Activated T-helper 1 cell treated with anti-CD3 and anti-CD28 coated beads, Interleukin-2, amount 50 U/mL, for 16 hours (primary cell): ENCODE measurements at places on chromosomes 12 and 14.

DNA sequence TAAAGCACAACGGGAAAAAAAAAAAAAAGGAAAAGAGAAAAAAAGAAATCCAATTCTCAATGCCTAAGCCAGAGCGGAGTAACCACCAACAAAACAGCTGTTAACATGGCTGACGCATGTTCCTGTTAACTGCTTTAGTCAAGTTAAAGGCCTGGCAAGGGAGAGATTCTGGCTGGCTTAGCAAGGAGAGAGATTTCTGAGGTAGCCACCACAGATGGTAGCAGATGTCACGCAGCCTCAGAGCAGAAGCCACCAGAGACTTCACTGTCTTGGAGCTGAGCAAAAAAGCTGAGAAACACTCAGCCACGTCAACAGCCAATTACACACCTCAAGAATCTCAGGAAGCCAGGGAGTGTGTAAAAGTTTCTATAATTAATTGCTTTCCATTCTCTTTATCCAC, 87.1 kb downstream of the TMCC3 start:
- DNase-seq, result no peak

GRCh38 chr12:114136631-114137030, 170.5 kb upstream of the RBM19 start:
- no peak for DNase-seq

DNA sequence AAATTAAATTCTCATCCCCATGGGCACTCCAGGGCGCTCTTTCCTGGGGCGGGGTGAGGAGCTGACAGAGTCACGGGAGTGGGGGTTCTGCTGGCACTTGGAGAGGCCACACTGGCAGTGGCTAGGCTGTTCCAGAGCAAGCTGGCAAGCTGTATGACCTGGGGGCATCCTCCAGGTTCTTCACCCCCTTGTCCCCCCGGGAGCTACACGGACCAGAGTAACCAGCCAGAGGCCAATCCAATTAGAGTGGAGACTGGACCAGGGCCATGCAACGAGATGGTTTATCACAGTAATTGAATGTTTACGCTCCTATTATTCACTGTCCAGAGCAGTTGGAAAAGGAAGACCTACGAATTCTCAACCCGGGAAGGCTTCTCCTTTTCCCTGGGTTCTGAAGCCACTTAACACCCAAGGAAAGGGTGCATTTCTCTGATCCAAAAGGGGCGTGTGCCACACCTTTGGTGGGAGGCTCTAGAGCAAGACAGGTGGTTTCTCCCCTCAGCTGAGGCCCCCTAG, 43.8 kb upstream of the PNMA1 start:
- no peak for DNase-seq

DNA sequence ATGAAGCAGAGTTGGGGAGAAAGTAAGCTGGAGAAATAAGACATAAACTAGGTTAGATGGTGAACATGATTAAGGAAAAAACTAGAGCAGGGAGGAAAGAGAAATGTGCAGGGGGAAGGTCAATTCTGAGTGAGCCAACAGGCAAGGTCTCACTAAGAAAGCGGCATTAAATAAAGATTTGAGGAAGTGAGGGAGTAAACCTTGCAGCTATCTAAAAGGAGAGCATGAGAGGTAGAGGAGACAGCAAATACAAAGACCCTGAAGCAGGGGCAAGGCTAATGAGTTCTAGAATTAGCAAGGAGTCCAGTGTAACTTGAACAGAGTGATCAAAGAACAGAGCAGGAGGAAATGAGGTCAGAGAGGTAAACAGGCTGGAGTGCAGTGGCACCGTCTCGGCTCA, 4.4 kb upstream of the SOCS2 start:
- no peak for DNase-seq

DNA sequence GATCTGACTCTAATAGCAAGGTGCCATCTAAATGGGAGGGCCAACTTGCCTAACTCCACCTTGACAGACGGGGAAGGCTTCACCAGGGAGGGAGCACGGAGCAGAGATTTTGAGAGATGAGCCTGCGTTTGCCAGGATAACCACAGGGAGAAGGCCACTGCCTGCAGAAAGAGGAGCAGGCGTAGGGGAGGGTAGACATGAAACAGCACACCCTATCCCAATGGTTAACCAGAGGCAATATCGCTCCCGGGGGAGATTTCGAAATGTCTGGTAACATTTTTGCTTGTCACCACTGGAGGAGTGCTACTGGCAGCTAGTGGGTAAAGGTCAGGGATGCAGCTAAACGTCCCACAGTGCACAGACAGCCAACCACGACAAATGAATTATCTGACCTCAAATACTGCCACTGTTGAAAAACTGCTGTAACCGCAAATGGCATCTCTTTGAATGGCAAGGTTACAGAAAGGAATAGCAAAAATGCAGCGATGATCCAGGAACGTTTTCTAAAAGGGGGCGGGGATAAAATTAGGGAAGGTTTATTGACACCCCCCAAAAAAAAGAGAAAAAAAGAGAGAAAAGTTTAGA, 126.0 kb upstream of the ATF7IP start:
- no peak for DNase-seq

DNA sequence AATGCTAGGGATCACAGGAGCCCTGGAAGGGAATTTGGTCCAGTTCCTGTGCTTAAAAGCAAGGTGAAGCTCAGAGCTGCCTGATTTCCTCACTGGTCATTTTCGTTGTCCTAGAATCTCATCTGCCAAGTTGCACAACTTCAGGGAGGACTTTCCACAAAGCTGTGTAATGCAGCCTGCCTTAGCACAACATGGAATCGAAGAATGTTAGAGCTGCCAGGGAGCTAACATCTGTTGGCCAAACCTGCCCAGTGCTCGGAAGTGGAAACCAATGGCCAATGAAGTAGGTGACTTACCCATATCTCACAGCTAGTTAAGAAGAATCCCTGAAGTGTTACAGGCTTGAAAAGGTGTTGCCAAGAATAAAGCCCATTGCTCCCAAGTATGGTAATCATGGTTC, 79.9 kb upstream of the SSTR1 start:
- DNase-seq, result no peak
